Activated naive CD8-positive, alpha-beta T cell treated with anti-CD3 and anti-CD28 coated beads, Interleukin-2, amount 10 ng/mL, durations not matched to agents 7 days and 5 days (primary cell): ENCODE measurements at places on chromosomes 12 and 14. TPM values are rescaled to one million over a fixed set of nuclear protein-coding genes. Genes with fewer than 3 reads are reported as not detected.

GRCh38 chr12:49624921-49625577, 1.7 kb downstream of the PRPF40B start:
- H3K27me3 ChIP-seq: peaks cover 15% of the 10 kb centered on the region
- peak overlapping the region; percentile 35 for H3K4me3 ChIP-seq
- H3K36me3 ChIP-seq: no peaks in the 10 kb centered on the region
- no peak for DNase-seq

GRCh38 chr12:112710414-112710813, 81.1 kb upstream of the RPH3A start:
- H3K27me3 ChIP-seq: peaks cover 9% of the 10 kb centered on the region
- no peak overlapping the region for H3K27ac ChIP-seq
- no peak overlapping the region for H3K4me3 ChIP-seq
- H3K4me1 ChIP-seq: no peaks in the 10 kb centered on the region

DNA sequence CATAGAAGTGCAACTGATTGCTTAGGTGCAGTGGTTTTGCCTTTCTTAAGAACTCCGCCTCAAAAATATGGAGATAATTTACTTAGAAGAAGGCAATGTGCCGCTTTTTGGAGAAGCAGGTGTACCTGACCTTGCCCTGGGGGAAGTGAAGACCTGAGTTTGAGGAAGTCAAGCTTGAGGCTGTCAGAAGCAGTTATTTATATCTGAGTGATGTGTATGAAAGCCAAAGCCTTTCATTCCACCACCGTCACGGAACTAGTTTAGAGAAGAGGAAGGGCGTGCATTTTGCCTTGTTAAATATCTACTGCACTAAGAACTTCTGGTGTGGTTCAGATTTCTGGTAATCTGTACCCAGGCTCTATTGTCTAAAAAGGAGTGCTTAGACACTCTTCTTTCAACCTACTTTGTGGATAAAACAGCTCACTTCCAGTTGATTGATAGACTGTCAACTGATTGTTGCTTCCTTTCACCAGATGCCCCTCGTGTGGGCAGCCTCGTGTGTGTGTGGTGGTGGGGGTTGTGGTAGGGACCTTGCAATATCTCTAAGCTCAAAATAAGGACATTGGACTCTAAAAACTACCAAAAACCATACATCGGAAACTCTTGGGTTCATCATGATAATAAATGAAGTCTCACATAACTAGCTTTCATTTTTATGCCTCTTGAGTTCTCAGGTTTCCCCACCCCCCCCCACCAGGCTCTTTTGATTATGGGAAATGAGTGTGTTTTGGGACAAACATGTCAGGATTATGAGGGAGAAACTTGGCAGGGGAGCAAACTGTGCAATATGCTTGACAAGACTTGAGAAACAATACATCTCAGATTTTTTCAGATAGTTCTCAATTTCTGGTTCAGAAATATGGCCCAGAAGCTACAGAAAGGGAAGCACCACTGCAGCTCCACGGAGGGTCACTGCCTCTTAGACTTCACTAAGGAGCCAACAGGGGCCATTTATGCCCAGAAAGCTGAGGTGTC, 78.6 kb downstream of the ARF6 start:
- no peaks in the 10 kb centered on the region for H3K27me3 ChIP-seq
- H3K36me3 ChIP-seq: peaks cover 5% of the 10 kb centered on the region
- peak; percentile 73 for DNase-seq
- H3K4me3 ChIP-seq: peak overlapping the region; percentile 91
- H3K27ac ChIP-seq: peak overlapping the region; percentile 99

Gene RPL10L
- total RNA-seq: not detected

GRCh38 chr14:54374117-54374884, 22.5 kb upstream of the CDKN3 start:
- H3K27me3 ChIP-seq: peaks cover 12% of the 10 kb centered on the region
- H3K4me3 ChIP-seq: no peak overlapping the region
- H3K36me3 ChIP-seq: no peaks in the 10 kb centered on the region
- no peak for DNase-seq
- no peak overlapping the region for H3K27ac ChIP-seq

- no peaks in the 10 kb centered on the region for H3K36me3 ChIP-seq
- DNase-seq: no peak
- H3K27me3 ChIP-seq: peaks cover 38% of the 10 kb centered on the region
- peaks cover 13% of the 10 kb centered on the region for H3K4me1 ChIP-seq
Observed at GRCh38 chr12:49901986-49902385, 1.7 kb downstream of the FAIM2 start.

DNA sequence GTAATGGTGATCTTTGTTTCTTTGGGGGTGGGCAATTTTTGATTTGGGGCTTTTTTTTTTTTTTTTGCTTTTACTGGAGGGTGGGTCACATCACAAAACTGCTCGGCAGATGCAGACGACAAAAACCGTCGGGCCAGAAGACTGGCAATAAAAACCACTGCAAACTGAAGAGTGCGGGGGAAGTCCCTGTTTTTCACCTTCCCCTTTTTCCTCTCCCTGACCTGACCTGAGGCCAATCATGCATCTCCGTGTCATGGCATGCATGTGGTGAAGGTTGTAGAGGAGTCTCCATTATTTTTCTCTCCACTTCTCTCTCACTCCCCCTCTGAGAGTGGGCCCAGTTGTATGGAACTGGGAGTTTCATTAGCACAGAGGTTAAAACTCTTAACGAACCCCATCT, 57.5 kb downstream of the AP5M1 start:
- DNase-seq: no peak
- H3K36me3 ChIP-seq: no peaks in the 10 kb centered on the region
- H3K27ac ChIP-seq: no peak overlapping the region
- no peak overlapping the region for H3K4me3 ChIP-seq
- H3K4me1 ChIP-seq: no peaks in the 10 kb centered on the region

DNA sequence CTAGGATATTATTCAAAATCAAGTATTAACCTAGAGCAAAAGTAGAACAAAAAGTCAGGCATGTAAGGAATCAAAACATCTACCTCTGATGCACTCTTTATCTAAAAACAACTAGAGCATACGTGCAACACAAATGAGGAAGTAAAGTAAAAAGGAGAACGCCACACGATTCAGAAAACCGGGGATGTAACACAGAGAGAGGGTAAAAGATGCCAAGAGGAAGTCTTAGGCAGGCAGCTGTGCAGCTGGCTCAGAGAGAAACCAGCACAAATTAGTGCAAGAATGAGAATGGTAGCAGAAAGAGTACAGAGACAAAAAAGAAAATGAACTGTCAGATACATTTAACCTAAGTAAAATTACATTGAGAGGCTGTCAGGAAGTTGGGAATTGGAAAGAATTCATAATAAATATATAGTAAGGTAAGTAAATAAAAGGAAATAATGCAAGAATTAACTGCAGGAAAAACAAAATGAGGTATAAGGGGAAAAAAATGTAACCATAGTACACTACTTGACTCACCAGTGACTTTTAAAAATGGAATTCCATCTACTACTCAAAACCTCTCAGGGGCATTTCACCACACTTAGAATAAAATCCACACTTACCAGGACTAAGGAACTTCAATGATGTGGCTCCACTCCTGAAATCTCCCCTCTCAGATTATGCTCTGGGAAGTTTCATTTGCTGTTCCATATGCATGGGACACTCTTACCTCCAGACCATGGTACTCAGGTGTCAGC, 17.1 kb downstream of the BCAT1 start:
- H3K36me3 ChIP-seq: peaks cover 4% of the 10 kb centered on the region
- DNase-seq: no peak
- peak overlapping the region; percentile 3 for H3K4me3 ChIP-seq
- H3K27ac ChIP-seq: no peak overlapping the region

GRCh38 chr12:104303538-104304151, at the start of gene EID3:
Gene EID3 (plus strand): TSS chr12:104303739. CDS start chr12:104303935, 196 bp downstream.
- H3K27me3 ChIP-seq: no peaks in the 10 kb centered on the region
- peaks cover 48% of the 10 kb centered on the region for H3K4me1 ChIP-seq
- H3K27ac ChIP-seq: peak within 1 kb of the TSS; percentile 96
- peak; percentile 96 for DNase-seq
- peaks cover 19% of the 10 kb centered on the region for H3K36me3 ChIP-seq

Gene MGP
- total RNA-seq: 0.60 TPM

Gene KCNMB4
- total RNA-seq: 0.74 TPM

Gene KLHDC1
- 4.6 TPM for total RNA-seq

Gene PTHLH
- not detected for total RNA-seq

GRCh38 chr12:16119618-16120415, 157.7 kb downstream of the SLC15A5 start:
- no peaks in the 10 kb centered on the region for H3K4me1 ChIP-seq
- no peak overlapping the region for H3K4me3 ChIP-seq
- H3K36me3 ChIP-seq: no peaks in the 10 kb centered on the region
- H3K27me3 ChIP-seq: peaks cover 1% of the 10 kb centered on the region
- no peak overlapping the region for H3K27ac ChIP-seq

DNA sequence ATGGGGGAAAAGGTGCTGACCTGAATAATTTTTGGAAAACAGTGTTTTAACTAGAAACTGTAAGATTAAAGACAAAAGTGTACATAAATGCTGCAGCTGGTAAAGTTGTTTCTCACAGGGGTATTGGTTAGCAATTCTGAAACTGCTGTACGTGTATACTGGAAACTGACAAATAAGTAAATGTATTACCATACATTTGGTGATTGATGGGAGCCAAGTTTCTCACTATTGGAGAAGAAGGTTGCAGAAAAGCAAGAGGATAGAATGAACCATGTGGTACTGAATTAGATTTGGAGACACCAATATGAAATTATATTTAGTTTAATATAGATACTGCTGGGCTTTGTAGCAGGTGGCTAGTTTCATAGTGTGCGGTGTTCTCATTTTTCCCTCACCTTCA, 19.6 kb upstream of the FBXO33 start:
- H3K36me3 ChIP-seq: no peaks in the 10 kb centered on the region
- H3K4me1 ChIP-seq: peaks cover 15% of the 10 kb centered on the region
- no peak overlapping the region for H3K27ac ChIP-seq
- no peak for DNase-seq

Gene MBD6
- 96.7 TPM for total RNA-seq

- no peak overlapping the region for H3K27ac ChIP-seq
- H3K36me3 ChIP-seq: peaks cover 3% of the 10 kb centered on the region
- peaks cover 5% of the 10 kb centered on the region for H3K27me3 ChIP-seq
- no peak for DNase-seq
- peaks cover 2% of the 10 kb centered on the region for H3K4me1 ChIP-seq
Observed at GRCh38 chr14:89855961-89856656, 98.4 kb downstream of the EFCAB11 start.

GRCh38 chr12:108620236-108620879, 13.3 kb downstream of the SELPLG start:
- H3K4me1 ChIP-seq: peaks cover 37% of the 10 kb centered on the region
- H3K27me3 ChIP-seq: no peaks in the 10 kb centered on the region
- DNase-seq: no peak
- no peak overlapping the region for H3K4me3 ChIP-seq
- H3K27ac ChIP-seq: peak overlapping the region; percentile 10
- peaks cover 51% of the 10 kb centered on the region for H3K36me3 ChIP-seq

Gene SMCO2
- total RNA-seq: not detected

Gene SPATA7
- 2.9 TPM for total RNA-seq

DNA sequence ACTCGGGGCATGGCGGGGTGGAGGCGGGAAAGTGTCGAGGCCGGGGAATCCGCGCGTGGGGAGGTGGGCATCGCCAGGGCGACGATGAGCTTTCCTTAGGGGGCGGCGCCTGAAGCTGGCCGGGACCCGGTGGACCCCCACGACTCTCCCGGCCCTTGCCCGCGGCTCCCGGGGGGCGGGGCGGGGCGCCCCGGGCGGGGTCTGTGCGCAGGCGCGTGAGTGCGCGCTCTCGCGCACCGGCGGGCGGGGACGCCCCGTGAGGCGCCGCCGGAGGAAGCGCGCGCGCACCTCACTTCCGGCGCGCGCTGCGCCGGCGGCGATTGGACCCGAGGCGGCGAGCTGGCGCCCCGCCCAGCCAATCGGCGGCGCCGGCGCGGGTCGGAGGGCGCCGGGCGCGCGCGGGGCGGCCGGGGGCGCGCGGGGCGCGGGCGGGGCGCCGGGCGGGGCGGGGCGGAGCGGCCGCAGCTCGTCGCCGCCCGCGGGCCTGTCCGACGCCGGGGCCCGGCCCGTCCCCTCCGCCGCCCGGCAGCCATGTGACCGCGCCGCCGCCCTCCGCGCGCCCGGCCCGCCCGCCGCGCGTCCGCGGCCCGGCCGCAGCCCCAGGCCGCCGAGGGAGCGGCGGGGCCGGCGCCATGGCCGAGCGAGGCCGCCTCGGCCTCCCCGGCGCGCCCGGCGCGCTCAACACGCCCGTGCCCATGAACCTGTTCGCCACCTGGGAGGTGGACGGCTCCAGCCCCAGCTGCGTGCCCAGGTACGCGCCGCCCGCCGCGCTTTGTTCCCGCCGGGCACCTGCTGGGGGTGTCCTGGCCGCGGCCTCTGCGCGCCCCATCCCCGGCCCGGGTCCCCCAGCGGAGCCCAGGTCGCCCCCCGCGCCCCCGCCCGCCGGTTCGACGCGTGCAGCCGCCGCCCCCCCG, at the start of gene PACS2:
Gene PACS2, plus strand, starts transcription at position 462 of the 914 bp plus-strand sequence. Its CDS starts 171 bp downstream, at position 633.
- peak; percentile 92 for DNase-seq
- H3K4me3 ChIP-seq: peak within 1 kb of the TSS; percentile 86
- H3K27ac ChIP-seq: peak within 1 kb of the TSS; percentile 81
- peaks cover 22% of the 10 kb centered on the region for H3K4me1 ChIP-seq
- peaks cover 3% of the 10 kb centered on the region for H3K27me3 ChIP-seq
- H3K36me3 ChIP-seq: no peaks in the 10 kb centered on the region

Gene BMP4
- 0.42 TPM for total RNA-seq

GRCh38 chr12:121628037-121628436, 1.7 kb downstream of the ORAI1 start:
- no peaks in the 10 kb centered on the region for H3K27me3 ChIP-seq
- no peak for DNase-seq

Gene SLC5A8
- not detected for total RNA-seq

GRCh38 chr12:108271951-108272872, 66.9 kb downstream of the CMKLR1 start:
- H3K27ac ChIP-seq: no peak overlapping the region
- no peak overlapping the region for H3K4me3 ChIP-seq
- no peaks in the 10 kb centered on the region for H3K27me3 ChIP-seq
- H3K36me3 ChIP-seq: no peaks in the 10 kb centered on the region
- H3K4me1 ChIP-seq: no peaks in the 10 kb centered on the region

DNA sequence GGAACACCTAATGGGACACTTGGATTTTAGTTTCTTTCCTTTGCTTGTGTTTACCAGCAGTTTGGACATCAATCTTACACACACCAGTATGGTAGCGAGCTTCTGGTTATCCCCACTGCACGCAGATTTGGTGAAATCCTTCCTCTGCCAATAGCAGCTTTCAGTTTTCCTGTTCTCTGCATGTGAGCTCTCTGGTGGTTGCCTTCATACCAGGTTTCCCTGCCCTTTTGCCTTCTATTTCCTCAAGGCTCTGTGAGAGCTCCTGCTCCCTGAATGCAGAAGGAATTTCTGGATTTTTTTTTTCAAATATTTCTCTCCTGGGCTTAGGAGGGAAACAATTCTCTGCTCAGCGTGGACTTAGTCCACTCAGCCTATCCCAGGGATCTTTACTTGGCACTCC, 93.0 kb upstream of the CCDC91 start:
- H3K27ac ChIP-seq: no peak overlapping the region
- H3K4me3 ChIP-seq: no peak overlapping the region
- H3K27me3 ChIP-seq: peaks cover 5% of the 10 kb centered on the region
- no peaks in the 10 kb centered on the region for H3K4me1 ChIP-seq
- DNase-seq: no peak

- H3K27me3 ChIP-seq: peaks cover 17% of the 10 kb centered on the region
- H3K4me3 ChIP-seq: no peak overlapping the region
- H3K36me3 ChIP-seq: no peaks in the 10 kb centered on the region
- no peak overlapping the region for H3K27ac ChIP-seq
Observed at GRCh38 chr12:69007101-69007854, 74.3 kb upstream of the CPM start.

GRCh38 chr14:50828721-50829488, 2.1 kb downstream of the NIN start:
- H3K4me3 ChIP-seq: peak overlapping the region; percentile 88
- peak overlapping the region; percentile 59 for H3K27ac ChIP-seq
- H3K4me1 ChIP-seq: peaks cover 38% of the 10 kb centered on the region
- peaks cover 18% of the 10 kb centered on the region for H3K36me3 ChIP-seq
- H3K27me3 ChIP-seq: peaks cover 9% of the 10 kb centered on the region

Gene ACRBP
- total RNA-seq: 8.0 TPM

Gene PAN2
- total RNA-seq: 106 TPM

- no peaks in the 10 kb centered on the region for H3K4me1 ChIP-seq
- H3K4me3 ChIP-seq: no peak overlapping the region
- H3K27ac ChIP-seq: no peak overlapping the region
Observed at GRCh38 chr12:1013618-1014489, 22.8 kb downstream of the ERC1 start.
